Muscle of back (tissue), 13 donors: ENCODE measurements at places on chromosomes 11 and 22.

DNA sequence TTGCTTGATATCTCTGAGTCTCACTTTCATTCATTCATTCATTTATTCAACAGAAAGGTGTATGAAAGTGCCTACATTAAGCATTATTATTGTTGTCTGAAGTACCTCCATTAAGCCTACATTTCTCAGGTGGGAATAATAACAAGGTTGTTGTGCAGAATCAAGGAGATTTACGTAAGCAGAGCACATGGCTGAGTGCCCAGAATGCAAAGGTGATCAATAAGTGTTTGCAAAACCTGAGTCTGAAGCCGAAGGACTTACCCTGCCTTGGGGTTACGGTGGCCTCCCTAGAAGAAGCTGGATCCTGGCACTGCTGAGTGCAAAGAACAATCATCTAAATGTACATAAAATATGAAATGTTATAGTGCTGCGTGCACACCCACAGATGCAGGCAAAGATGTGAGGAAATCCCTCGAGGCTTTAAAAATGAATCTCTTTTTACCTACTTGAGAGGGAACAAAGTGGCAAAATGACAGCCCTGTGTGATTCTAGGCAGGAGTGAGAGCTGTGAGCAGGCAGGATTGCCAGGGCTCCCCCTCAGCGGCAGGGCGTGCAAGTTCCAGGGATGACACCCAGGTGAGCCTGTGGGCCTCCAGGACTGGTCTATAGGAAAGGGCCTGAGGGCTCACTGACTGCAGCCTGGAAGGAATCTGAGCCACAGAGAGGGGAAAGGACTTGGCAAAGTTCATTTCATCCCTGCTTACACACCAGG is 133.1 kb upstream of the TBCEL start:
- DNase-seq = no peak

- DNase-seq = no peak
These were observed 5.8 kb downstream of the A4GALT start for GRCh38 chr22:42714768-42715390.

GRCh38 chr22:22410121-22410520 is 98.4 kb downstream of the ZNF280B start:
- peak; percentile 54 for DNase-seq

GRCh38 chr11:71164621-71165020 is 87.8 kb downstream of the SHANK2 start:
- DNase-seq = no peak

DNA sequence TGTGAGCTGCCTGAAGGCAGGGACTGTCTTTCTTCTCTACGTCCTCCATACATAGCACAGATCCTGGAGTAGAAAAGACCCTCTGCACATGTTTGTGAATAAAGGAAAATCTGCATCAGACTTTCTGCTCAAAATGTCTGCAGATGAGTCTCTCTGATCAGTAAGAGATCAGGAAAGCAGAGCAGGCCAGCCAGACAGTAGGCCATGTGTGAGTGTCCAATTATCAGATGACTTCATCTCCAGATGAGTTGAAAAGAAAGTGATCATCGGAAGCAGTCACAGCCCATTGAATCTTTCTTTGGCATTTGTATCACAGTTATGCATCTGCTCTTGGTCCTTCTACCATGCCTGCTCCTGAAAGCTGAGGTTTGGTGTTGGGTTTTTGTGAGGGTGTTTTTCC is 298.7 kb upstream of the NCAM1 start:
- no peak for DNase-seq

DNA sequence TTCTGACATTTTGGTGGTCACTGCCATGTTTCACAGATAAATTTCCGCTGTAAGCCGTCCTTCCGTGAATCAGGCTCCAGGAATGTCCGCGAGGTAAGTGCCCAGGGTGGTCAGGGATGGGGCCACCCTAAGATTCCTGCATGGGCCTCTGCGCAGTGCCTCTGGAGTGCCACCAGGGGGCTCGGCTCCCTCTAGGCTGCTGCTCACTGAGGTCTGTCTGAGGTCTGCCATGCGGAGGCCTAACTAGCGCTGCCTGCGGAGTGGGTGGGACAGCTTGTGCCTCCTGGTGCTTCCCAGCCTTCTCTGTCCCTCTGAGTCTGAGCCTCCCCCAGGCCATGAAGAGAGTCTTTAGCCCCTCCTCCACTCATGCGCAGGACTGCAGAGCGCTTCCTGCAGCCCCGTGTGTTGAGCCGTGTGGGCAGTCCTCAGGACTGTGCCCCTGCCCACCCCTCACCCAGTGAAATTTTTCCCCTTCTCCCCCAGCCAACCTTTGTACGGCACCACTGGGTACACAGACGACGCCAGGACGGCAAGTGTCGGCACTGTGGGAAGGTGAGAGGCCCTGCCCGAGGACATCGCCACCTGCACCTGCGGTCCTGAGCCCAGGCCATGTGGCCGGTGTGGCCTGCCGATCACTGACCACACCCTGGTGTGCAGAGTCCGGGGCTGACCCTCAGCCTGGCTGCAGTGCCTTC is 11.9 kb upstream of the MDK start:
- DNase-seq = peak; percentile 70

DNA sequence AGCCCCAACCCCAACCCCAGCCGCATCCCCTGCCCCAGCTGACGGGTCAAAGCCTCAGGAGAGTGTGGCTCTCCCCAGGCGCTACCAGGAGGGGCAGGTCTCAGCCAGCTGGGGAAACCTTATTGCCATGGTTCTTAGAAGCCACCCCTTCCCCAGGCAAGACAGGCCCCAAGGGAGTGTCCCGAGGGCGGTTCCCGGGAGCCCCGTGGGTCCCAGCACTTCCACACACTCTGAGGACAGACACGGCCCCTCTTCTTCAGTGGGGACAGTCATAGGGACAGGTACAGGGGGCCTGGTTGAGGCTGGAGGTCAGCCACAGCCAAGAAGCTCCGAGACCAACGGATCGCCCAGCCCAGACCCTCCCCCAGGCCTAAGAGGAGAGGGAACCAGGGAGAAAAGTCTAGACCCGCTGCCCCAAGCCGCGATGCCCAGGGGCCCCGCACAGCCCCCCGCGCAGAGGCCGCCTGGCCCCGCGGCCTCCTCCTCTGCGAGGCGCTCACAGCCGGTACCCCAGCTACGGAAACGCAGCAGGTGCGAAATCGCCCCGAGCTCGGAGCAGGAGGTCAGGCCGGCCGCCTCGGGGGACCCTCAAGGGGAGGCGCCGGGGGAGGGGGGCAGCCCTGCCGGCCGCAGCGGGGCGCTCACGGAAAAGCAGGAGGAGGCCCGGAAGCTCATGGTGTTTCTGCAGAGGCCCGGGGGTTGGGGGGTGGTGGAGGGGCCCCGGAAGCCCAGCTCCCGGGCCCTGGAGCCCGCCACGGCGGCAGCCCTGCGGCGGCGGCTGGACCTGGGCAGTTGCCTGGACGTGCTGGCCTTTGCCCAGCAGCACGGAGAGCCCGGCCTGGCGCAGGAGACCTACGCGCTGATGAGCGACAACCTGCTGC is 2.6 kb downstream of the KLHDC7B start:
- no peak for DNase-seq

DNA sequence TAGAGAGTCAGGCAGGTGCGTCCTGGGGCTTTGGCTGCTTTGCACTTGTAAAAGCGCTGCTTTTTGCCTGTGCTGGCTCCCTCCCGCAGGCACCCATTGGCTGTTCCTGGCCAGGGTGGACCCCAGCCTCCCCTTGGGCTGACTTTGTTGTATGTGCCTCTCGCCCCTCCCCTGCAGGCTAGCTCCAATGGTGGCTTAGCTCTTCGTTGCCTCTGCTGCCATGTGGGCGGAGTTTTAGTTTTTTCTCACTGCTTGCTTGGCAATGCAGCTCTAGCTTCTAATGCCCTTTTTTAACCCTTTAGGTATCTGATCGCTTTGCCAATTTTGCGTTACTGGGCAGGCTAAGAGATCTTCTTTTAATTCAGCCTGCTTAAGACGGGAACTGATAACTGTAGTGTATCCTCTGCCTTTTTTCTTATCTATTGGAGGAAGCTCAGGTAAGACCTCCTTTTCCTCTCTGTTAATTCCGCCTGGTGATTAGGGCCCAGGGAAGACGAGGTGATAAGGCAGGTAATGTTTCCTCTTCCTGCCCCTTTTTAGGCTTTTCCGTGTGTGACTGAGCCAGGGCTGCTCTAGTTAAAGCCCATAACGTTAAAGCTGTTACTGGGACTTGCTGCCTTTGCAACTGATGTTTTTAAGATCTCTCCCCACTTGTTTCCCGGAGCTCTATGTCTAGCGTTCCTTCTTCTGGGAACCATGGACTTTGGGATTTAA is 11.7 kb upstream of the GLYATL1 start:
- peak; percentile 47 for DNase-seq

DNA sequence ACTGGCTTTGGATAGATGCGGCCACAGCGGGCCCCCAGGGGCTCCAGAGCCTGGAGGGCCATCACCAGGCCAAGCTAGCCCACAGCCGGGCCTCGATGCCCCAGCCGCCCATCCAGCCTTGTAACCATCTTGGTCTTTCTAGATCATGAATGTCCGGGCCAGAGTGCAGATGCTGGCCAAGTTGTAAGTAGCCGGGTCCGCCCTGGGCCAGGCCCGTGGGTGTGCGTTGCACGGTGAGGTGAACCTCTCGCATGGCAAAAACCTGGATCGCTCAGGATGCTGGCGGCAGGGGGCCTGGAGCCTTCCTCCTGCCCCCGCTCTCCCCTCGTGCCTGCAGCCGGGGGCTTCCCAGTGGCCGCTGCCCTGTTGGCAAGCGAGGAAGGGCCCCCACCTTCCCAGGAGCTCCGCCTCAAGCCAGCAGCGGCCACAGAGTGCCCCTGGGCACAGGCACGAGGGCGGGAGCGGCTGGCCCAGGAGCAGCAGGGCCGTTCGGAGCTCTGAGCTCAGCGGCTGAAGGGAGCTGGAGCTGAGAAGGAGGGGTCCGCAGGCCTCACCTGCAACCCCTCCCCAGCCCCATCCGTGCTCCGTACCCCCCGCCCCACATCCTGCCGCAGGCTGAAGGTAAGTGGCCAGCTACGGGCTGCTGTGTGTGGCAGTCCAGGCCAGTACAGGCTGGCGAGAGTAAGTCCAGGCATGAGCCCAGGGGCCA is 10.9 kb upstream of the MRPL23 start:
- DNase-seq = no peak

DNA sequence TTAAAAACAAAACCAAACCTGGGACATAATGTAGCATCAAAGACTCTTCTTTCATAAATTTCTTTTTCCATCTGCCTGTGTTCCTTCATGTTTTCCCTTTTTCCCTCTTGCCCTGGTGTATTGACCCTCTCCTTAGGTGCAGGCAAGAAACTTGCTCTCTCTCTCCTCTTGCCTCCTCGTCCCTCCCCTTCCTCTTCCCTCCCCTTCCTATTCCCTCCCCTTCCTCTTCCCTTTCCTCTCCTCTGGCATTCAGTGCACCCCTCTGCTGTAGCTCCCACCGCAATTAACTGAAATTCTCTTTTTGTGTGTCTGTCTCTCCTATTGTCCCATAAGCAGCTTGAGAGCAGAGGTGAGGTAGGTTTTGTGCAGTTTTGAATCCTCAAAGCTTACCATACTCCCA is 49.9 kb downstream of the CSF2RB start:
- DNase-seq = no peak

DNA sequence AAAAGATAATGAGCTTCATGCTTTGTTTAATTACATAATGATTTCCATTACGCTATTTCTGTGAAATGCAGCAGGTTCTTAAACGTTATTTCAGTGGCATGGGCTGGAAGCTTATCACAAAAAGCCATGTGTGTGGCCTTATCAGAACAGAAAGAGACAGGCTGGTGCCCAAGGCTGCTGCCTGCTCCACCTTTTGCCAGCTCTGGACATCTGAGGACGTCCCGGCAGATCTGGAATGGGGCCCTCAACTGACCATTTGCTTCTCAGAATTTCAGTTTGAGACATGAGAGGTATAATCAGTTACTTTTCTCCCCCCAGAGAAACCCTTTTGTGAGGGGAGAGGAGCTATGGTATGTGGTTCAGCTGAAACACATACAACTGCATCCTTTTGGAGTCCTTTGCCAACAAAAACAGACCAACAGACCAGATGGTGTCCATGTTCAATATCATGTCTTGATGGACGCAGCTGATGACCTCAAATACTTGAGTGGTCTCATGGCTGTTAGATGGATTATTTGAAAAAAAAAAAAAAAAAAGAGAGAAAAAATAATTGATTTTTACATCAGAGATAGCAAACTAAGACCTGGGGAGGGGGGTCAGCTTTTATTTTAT is 8.6 kb downstream of the CDPF1 start:
- DNase-seq = no peak

GRCh38 chr22:26342745-26343410 is 86.2 kb upstream of the ASPHD2 start:
- DNase-seq = no peak

- DNase-seq = no peak
These were observed 492.6 kb upstream of the CADM1 start for GRCh38 chr11:115996808-115997188.

GRCh38 chr11:70467201-70468085 is 69.1 kb downstream of the CTTN start:
- DNase-seq = peak; percentile 22

DNA sequence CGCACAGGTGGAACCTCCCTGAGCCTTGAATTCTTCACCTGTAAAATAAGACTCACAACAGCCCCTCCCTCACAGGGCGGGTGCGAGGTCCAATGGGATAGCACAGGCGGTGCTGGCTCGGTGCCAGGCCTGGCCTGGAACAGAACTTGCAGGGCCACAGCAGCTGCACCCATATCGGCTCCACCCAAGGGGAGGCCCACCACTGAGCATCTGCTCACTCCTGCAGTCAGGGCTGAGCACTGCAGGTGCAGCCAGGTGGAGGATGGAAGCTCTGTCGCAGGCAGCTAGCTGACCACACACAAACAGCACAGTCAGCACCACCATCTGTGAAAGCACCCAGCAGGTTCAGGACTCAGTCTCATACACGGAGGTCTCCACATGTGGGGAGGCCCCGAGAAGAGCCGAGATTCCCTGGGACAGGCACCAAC is 19.6 kb downstream of the VPS37C start:
- peak; percentile 46 for DNase-seq

- no peak for DNase-seq
These were observed 7.3 kb downstream of the TMPRSS13 start for GRCh38 chr11:117921893-117922292.

DNA sequence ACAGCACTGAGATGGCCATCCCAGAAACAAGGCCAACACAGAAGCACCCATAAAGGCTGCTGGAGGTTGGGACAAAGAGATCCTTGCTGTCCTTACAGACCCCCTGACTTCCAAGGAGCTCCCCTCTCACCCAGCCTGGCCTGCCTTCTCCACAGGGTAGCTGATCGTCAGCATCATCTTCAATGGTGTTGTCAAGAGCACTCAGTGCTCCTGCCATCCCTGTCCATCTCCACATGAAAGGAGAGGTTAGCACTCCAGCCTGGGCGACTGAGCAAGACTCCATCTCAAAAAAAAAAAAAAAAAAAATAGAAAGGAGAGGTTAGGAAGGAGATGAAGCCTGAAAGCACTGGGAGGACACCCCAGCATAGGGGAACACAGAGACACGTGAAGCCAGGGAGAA is 2.1 kb upstream of the POU2AF3 start:
- DNase-seq = no peak

GRCh38 chr11:119108146-119108856 is 1.2 kb downstream of the C2CD2L start:
- DNase-seq = no peak
